ENCODE measurements at places on chromosomes 1 and 21.

- DNase-seq: no peak
These were observed 89.5 kb downstream of the FNBP1L start for GRCh38 chr1:93537396-93537795.

- DNase-seq: no peak
These were observed 30.6 kb downstream of the EPS15 start for GRCh38 chr1:51488372-51489050.

DNA sequence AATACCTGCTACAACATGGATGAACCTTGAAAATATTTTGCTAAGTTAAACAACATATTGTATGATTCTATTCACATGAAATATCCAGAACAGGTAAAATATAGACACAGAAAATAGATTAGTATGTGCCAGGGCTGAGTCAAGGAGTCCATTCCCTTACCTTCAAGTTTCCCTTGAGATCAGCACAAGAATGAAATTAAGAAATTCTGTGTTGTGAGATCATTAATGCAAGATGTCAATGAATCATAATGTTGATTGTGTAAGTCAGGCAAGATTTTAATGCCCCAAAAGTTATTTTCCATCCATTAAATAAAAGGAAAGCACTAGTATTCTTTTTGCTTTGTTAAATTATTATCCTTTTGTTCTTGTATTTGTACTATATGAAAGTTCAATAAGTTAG is 139.4 kb downstream of the MRPL39 start:
- DNase-seq: no peak

GRCh38 chr1:215899901-215900300 is 332.8 kb downstream of the KCTD3 start:
- no peak for DNase-seq

DNA sequence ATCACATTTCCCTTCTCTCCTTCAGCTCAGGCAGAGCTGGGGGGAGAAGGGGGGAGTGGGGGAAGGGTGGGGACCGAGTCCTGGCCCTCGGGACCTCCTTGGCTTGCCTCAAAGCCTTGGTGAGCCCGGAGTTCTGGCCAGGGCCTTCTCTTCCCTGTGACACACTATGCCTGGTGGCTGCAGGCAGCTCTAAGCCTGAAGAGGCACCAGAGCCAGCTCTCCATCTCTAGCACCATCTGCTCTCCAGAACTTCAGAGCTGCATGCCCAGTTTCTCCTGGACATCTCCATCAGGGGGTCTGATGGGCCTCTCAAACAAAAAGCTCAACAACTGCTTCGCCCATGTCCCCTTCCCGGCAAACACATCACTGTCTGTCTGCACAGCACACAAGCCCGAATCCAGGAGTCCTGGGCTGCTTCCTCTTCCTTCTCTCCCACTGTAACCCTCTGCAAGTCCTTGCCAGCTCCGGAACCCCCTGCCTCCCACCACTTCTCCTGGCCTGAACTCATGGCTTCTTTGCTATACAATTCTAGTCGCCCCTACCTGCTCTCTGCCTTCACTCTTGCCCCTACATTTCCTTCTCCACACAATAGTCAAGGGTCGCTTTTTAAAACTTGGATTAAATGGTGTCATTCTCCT is 26.5 kb downstream of the KIAA1614 start:
- DNase-seq: no peak

GRCh38 chr1:185311589-185312225 is 5.3 kb downstream of the IVNS1ABP start:
- no peak for DNase-seq

DNA sequence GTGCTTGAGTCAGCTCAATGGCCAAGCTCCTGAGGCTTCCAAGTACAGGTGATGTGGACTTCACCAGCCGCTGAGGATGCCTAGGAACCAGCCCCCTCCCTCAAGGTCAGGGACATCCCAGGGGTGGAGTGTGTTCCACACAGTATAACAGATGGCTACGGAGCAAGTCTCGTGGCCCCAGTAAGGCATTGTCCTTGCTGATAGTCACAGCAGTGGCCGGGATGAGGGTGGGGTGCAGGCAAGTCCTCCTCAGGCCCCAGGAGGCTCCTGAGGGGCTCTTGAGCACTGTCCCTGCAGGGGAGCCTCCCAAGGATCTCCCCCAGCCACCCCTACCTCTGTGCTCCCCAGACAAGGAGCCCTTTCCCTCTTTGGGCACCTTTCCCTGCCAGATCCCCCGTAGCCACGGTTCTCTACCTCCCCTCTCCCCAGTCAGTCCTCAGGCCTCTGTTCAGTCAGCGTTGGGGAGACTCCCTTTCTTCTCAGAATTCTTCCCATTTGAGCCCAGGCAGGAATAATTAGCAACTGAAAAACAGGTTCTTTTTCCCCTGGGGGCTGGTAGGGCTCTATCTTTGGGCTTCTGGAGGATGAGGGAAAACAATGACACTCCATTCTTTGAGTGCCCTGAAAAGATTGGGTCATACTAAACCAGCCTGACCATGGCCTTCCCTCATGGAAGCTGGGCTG is 7.1 kb upstream of the THEM5 start:
- DNase-seq: no peak

DNA sequence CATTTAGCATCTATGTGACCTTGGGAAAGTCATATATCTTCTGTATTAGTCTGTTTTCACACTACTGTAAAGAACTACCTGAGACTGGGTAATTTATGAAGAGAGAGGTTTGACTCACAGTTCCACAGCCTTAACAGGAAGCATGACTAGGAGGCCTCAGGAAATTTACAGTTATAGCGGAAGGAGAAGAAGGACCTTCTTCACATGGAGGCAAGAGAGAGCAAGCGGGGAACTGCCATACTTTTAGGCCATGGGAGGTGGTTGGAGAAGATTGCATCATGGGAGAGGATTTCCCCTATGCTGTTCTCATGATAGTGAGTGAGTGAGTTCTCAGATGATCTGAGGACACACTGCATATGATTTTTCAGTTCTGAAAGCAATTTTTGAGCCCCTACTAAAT is 87.9 kb downstream of the CLEC20A start:
- no peak for DNase-seq

- no peak for DNase-seq
These were observed 65.6 kb downstream of the GTF2B start for GRCh38 chr1:88825721-88826120.

DNA sequence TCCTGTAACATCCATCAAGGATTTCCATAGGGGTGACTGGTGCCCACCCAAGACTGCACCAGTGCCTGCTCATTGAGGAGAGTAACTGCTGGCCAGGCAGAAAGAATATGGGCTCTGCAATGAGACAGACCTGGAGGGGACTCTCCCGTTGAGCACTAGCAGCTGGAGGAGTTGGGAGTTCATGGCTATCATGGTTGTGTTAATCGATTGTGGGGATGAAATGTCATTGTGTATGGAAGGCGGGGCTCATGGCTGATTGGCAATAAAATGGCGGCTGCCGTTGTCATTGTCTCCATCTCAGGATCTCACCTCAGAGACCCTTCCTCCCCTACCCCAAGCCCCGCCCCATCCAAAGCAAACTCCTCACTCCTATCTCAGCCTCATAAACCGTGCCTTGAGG is 3.9 kb downstream of the TMEM125 start:
- DNase-seq: no peak

GRCh38 chr1:33086384-33086850 is 5.5 kb downstream of the AZIN2 start:
- DNase-seq: no peak

DNA sequence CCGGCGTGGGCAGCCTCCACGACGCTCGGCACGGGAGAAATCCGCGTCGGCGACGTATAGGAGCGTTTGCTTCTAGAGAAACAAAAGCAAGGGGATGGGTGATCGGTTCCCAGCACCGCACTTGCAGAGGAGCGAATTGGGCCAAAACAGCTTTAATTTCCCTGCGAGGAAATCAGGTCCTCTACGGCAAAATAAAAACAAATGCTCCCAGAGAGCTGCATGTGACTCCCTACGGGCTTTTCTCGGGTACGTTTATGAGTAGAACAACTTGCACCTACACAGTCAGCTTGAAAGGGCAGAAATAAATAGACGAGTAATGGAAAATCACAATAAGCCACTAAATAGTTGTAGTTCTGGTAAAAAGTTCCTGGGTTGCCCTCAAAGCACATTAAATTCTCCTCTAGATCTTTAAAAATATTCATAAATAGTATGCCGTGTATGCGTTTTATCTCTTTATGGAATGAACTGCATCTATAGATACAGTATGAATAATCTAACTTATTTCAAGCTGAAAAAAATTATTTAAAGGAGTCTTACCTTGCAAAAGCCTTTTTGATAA is 1.2 kb downstream of the NHLH2 start:
- DNase-seq: no peak

- DNase-seq: no peak
These were observed 15.0 kb upstream of the ZMYM6 start for GRCh38 chr1:35046730-35047129.

DNA sequence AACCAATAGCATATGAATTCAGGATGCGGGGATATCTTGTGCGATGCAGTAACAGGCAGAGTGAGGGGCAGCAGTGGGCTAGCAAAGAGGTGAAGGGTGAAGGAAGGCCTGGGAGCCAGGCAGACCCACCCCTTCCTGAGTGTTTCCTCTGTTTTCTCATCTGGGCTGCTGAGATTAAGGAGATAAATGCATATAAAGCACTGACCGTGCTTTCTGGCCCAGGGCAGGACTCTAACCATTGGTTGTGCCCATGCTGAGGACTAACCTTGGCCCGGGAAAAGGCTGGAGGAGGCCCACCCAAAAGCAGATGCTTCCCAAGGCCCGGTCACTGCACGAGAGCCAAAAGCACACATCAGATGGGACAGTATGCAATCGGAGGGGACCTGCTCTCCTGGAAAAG is 87.6 kb downstream of the PSMG1 start:
- no peak for DNase-seq

- DNase-seq: no peak
These were observed 98.7 kb downstream of the CRYAA start for GRCh38 chr21:43267391-43268085.

DNA sequence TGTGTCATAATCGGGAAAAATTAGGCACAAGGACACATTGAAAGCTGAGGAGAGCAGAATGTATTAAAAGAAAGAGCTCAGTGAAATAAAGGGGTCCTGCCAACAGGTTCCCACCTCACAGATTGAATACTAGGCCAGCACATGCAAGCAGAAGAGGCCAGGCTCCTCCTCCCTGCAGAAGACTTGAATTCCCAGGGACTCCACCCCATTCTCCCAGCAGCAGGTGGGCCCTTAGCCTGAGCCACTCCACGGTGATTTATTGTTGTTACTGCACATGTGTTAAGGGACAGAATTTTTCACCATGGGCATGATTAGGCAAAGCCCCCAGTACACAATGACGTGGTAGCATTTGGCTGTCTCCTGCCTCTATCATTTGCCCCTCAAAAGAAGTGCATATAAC is 1844.7 kb downstream of the NCAM2 start:
- no peak for DNase-seq

- no peak for DNase-seq
These were observed 93.2 kb upstream of the TNFSF4 start for GRCh38 chr1:173300061-173301044.

- DNase-seq: no peak
These were observed 210.0 kb upstream of the GREM2 start for GRCh38 chr1:240821925-240822324.

DNA sequence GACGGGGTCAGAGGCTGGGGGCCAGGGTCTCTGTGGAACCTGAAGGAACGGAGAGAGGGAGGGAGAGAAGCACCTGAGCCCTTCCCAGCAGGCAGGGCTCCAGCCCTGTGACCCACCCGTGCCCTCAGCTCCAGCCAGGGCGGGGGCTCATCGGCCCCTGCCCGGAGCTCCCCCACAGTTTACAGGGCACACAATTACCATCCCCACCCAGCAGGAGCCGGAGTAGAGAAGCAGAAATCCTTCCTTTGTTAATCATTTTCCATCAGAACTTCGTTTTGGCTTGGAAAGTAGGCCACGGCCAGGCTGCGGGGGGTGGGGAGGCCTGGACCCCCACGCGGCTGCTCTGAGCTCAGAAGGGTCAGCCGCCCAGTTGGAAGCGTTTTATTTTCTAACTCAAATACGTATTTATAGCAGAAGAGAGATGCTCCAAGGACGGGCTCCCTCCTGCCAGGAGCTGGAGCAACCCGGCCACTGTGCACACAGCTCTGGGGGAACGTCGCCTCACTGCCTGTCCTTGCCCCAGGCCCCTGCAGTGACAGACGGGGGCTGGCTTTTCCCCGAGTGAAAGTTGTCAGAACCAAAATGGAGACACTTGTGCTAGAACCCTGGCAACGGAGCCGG is 42.7 kb upstream of the ADARB1 start:
- no peak for DNase-seq

- DNase-seq: no peak
These were observed 1352.9 kb downstream of the NCAM2 start for GRCh38 chr21:22351076-22351475.

- DNase-seq: no peak
These were observed 55.2 kb downstream of the NENF start for GRCh38 chr1:212487774-212488435.

DNA sequence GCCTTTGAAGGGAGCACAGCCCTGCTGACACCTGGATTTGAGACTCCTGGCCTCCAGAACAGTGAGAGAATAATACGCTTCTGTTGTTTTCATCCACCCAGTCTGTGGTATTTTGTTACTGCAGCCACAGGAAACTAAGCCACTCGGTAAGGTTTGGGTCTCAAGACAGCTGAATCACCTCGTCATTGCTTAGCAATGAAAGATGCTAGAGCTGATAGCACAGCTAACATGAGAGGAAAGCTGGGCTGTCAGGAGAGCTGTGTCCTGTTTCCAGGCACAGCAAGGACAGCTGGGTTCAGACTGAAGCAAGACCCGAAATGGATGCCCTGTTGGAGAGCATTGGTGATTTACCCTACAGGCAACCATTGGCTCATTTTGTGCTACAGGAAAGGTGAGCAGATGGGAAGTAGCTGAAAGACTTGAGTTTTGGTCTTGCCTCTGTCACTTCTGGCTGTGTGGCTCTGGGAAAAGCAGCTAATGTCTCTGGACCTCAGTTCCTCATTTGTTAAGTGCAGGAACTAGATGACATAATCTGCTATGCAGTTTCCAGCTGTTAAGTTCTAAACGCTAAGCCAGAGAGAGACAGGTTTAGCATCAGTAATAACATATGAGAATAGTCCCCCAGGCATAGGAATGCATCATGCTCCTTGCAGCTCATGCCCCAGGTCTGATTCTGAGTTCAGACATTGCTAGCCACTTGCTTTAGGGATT is 58.0 kb downstream of the CLIC6 start:
- no peak for DNase-seq

DNA sequence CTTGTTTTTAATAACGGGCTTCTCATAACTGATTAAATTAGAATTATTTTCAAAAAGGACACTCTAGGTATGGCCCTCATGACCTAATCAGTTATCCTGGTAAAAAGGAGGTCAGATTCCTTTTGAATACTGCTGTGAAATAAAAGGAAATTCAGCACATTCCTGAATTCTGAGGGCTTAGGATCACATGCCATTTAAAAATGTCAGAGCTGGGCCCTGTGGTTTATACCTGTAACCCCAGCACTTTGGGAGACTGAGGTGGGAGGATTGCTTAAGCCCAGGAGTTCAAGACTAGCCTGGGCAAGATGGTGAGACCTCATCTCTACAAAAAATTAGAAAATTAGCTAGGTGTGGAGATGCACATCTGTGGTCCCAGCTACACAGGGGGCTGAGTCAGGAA is 18.0 kb upstream of the RABGGTB start:
- DNase-seq: no peak

GRCh38 chr1:58964880-58965279 is 181.0 kb upstream of the JUN start:
- no peak for DNase-seq
